ENCODE measurements at places on chromosomes 4 and X.

DNA sequence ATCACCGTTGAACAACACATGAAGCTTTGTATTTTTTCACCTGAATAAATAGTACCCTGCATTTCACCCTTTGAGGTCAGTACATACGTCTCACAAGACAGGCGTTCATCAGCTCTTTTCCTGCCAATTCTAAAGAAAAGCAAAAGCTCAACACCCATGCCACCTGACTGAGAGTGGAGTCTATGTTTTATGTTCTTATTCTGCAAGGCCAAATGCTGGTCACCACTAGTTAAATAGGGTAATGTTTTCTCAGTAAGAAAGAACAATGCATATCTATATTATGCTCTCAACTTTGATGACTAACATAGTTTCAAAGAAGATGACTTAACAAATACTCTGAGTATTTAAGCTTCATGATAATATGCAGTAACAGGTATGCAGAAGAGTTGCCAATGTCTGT lies 336.3 kb upstream of the BMP3 start:
- no peak for DNase-seq

DNA sequence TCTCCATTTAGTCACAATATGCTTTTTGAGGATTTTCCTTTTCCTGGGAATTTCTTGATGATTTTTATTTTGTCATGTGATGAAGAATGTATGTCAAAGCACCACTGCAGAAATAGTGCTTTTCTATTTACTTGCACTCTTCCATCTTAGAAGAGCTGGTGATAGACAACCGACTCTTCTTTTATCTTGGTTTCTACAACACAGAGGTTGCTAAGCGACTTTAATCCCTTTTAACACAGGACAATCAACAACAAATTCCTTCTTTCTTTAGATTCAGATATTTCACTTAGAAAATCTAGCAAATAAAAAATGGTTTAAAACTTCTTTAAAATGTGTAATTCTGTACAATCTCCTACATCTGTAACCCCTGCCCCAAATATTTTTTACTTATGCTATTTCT lies 34.6 kb downstream of the TET2 start:
- no peak for DNase-seq

DNA sequence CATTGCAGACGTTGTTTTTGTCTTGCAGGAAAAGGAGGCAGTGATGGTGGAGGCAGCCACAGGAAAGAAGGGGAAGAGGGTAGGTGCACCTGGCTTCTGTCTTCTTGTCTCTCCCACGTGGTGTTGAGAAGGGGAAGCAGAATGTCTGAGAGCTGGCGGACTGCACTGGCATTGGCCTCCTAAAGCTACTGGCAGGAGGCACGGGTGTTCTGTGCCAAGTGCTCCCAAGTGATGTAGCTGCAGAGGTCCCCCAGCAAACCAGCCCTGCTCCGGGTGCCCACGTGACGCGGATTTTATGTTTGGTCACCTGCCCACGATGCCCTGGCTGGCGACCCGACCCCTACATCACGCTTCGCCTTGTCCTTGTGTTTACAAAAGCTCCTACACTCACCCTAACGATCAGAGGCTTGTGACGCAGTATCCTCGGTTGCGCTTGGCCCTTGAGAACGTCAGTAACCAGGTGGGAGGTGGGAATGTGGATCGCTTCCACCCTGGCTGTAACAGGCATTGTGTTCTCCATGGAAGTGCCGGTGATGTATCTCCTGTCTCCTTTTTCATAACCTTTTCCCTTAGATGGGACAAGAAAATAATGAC lies 28.5 kb upstream of the XG start:
- no peak for DNase-seq

DNA sequence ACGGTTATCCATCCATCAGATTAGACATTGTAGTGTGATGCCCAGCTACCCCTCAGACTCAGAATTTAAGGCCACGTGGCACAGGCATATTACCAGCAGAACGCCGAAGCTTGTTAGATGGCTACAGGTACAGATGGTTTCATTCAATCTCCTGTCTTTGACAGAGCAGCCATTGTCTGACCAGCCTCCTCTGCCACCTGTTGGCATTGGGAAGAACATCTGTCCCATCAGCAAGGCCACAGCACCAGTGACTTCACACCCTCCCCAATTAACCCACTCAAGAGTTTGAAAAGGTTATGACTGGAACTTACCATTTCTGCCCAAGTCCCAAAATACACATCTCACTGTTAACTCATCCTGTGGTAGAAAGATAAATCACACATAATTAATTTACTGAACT lies 22.0 kb upstream of the PHKA2 start:
- peak; percentile 20 for DNase-seq

DNA sequence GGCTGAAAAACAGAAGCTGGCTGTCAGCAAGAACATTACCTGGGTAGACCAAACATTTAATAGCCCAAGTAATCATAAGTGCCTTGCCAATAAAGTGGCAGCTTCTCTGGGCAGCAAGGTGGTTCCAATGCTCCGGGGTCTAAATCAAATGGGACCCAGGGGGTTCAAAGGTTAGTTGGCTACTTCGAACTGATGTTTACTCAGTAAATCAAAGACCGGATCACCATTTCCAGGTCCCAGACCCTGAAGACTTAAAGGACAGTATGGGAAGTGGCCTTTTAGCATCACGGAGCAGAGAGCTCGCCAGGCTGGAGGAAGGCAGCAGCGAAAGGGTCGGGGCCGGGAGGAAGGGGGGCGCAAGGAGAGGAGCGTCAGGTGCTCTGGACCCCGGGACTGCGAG lies 1.0 kb downstream of the SH3KBP1 start:
- DNase-seq, result no peak

DNA sequence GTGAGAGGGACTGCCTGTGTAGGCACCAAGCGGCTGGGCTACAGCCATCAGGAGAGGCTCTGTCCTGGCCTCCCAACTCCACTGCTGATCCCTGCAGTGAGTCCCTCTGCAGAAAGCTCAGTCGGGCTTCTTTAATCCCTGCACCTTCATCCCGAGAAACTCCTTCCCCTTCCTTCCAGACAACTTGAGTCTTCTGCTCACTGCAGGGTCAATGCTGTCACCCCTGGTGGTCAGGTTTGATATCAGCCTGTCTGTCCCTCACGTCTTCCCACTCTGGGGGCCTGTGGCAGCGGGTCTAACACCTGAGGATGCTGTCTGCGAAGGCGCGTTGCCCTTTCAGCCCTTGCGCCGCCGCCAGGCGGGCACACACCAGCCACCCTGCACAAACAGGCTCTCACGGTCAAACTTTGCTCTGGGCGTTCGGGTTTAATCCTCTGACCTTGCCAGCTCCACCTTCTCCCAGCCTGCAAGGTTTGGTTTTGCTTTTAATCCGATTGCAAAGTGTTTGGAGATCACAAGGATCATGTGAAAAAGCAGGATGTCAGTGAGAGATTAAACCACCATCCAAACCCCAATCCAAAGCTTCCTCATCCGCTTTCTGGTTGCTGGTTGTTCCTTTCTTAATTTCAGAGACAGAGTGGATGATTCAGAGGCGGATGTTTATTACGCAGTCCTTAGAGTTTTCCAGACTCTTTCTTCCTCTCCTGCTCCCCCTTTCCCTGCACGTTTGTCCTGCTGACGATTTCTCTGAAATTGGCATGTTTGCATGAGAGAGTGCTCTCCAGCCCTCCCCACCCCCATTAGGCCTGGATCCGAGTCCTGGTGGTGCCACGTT lies 74.8 kb upstream of the SLC34A2 start:
- no peak for DNase-seq

GRCh38 chr4:184702114-184702513 lies 31.8 kb downstream of the CENPU start:
- no peak for DNase-seq

DNA sequence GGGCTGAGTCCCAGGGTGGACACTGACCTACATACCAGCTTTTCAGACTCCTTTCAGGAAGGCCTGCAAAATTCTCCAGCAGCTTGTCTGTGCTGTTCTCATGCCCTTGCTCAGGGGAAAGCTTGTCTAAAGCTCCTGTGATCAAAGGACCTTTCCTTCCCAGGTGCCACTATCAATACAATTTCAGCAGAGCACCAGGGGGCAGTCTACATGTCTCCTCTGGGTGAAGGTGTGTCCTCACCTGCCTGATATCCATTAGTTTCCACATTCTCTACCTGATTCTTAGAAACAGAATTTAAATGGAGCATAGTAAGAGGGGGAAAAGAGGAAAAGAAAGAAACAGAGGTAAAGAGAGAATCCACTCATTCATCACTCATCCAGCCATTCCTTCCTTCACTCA lies 114.2 kb downstream of the PPARGC1A start:
- no peak for DNase-seq

GRCh38 chr4:40865696-40866095 lies 115.9 kb downstream of the NSUN7 start:
- no peak for DNase-seq

DNA sequence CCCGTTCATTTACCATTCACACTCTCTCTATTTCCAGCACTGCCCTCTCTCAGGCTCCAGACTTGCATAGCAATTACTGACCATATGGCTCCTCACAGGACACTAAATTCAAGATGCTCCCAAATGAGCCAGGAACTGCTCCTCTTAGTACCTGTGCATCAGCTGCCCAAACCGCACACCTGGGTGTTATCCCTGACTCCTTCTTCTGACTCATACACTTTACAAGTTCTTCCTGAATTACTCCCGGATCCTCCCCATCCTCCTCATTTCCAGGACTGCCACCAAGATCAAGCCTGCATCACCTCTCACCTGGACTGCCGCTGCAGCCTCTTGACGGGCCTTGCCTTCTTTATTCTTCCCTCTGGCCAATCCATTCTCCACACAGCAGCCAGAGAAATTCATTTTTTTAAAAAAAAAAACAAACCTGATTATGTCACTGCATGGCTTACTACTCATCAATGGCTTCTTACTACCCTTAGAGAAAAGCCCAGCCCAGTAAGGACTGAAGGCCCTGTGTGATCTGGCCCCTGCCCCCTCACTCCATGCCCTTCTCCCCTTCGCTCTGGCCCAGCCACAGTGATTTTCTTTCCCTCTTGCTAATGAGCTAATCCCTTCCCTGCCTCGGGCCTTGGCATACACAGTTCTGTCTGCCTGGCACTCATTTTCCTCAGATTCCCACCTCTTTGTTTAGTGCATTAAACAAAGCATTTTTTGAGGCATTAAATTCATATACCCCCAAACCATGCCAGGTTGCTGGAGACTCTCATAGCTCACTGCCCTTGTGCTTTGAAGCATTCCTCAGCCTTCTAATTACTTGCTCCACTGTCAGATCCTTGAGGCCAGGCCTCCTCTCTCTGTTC lies 92.0 kb downstream of the PDGFRA start:
- no peak for DNase-seq

GRCh38 chrX:39602195-39602594 lies 495.6 kb downstream of the BCOR start:
- DNase-seq, result no peak

GRCh38 chrX:106484233-106484632 lies 127.5 kb upstream of the RADX start:
- DNase-seq, result peak; percentile 21

DNA sequence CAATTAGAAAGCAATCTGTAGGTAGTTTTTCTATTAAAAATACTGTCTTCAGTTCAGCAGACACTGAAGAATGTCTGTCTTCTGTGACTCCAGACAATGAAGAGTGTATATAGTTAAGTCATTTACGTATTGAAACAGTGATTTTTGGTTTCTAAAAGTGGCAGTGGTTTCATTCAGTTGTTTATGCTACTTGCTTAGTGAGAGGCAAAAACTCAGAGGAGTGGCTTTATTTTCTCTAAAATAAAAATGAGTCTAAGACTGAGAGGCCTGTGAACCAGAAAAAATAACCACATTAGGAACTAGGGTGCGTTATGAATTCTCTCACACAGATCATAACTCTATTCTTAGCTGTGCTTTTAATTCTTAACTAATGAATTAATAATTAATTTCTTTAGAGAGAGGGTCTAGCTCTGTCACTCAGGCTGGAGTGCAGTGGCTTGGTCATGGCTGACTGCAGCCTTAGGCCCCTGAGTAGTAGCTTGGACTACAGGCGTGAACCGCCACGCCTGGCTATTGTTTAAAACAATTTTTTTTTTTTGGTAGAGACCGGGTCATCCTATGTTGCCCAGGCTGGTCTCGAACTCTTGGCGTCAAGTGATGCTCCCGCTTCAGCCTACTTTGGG lies 31.4 kb downstream of the FREM3 start:
- DNase-seq, result no peak

DNA sequence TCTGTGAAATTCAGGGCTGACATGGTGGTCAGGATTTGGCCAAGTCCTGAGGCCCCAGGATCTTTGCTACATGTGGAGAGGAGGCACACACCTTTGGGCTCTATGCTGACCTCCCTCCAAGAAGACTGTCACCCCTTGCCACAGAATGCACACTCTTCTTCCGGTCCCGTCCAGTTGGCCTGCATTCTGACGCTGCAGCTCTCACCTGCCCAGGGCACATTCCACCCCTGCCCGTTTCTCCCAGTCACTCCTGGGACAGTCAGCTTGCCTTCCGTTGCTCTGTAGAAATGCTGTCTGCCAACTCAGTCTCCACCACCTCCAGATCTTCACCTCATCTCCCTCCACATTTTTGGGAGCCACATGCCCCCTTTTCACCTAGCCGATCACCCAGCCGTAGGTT lies 76.7 kb downstream of the SHROOM2 start:
- DNase-seq, result no peak

GRCh38 chr4:11475871-11476270 lies 47.2 kb upstream of the HS3ST1 start:
- DNase-seq, result no peak

DNA sequence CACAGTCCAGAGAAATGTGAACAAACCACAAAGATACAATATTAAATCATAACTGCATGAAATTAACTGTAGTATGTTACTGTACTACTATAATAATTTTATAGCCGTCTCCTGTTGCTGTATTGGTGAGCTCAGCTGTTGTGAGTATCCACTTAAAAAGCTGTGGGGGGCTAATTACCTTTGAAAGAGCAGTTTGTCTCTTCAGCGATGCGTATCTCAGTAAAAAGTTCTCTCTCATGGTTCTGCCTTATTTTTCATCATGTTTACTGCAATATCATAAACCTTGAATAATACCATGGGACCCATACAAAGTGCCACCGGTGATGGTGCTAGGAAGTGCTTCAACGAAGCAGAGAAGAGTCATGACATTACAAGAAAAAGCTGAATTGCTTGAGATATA lies 8.4 kb upstream of the MSMO1 start:
- DNase-seq, result no peak

- DNase-seq, result peak; percentile 42
These were observed 901 bp downstream of the JADE1 start for GRCh38 chr4:128810331-128810870.

GRCh38 chr4:3657902-3658529 lies 108.2 kb upstream of the ADRA2C start:
- DNase-seq, result no peak

GRCh38 chr4:163137581-163137980 lies 29.1 kb downstream of the NAF1 start:
- DNase-seq, result no peak

DNA sequence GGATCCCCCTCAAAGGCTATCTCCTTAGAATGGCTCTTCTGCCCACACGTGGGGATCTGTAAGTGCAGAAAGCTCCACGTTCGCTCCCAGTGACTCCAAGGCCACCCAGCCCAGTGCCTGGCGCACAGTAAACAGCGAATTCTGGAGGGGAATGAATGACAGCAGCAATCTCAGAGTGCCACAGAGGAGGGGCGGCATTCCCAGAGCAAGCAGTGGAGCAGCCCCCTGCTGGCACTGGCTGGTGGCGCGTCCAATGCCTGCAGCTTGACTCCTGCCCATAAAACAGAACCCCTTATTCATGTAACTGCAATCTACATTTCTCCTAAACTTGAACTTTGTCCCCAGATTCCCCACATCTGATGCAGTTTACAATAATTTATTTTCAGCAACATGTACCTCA lies 6.9 kb upstream of the HELT start:
- peak; percentile 35 for DNase-seq
